ENCODE measurements at places on chromosomes 7 and 10.

DNA sequence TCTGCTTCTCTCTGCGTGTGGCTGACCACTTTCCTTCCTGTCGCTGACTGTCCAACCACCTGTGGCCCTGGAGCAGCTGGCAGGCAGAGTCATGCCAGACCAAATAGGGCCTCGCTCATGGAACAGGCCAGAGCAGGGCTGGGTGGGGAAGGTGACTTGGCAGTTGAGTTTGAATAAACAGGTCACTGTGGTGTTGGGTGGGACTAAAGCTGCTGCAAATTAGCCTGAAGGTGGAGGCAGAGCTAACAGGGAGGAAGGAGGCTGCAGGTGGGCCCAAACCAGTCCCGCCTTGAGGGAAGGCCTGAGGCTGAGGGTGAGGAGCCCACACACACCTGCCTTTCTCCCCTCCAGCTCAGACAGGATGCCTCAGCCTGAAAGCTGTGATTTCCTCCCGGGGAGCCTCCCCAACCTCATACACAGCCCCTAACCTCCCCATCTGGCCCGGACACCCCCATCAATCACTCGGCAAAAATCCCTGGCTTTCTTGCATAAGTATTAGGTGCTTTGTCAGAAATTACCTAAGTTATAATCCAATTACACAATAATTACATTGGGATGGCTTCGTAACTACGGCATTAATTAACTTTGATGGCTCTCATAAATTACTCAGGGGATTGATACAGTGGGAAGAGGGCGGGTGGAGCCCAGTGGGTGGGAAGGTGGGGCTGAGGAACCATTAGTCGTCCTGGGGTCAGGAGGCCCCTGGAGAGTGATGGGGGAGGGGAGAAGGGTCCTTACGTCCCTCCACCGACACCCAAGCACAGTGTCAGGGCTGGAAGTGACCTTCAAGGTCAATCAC is 97.7 kb upstream of the PCBD1 start:
- no peak for DNase-seq

GRCh38 chr10:125599194-125599593 is 83.8 kb downstream of the TEX36 start:
- DNase-seq = no peak

- DNase-seq = no peak
These were observed 1.3 kb downstream of the MIOS start for GRCh38 chr7:7567898-7568531.

GRCh38 chr7:106180721-106181120 is 68.6 kb upstream of the SYPL1 start:
- DNase-seq = no peak

GRCh38 chr10:127278001-127278400 is 81.6 kb upstream of the INSYN2A start:
- no peak for DNase-seq

DNA sequence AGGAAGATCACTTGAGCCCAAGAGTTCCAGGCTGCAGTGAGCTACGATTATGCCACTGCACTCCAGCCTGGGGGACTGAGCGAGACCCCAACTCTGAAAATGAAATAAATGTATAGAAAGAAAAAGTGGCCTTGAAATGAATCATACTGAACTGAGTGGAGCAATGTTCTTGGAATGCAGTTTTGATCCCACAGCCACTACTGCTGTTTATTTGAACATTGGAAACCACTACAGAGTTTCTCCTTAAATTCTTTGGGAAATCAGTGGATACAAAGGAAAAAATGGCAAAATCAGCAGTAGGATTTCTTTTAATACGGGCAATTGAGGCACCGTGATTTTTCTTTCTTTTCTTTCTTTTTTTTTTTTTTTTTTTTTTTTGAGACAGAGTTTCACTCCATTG is 637.4 kb downstream of the GALNT17 start:
- no peak for DNase-seq

DNA sequence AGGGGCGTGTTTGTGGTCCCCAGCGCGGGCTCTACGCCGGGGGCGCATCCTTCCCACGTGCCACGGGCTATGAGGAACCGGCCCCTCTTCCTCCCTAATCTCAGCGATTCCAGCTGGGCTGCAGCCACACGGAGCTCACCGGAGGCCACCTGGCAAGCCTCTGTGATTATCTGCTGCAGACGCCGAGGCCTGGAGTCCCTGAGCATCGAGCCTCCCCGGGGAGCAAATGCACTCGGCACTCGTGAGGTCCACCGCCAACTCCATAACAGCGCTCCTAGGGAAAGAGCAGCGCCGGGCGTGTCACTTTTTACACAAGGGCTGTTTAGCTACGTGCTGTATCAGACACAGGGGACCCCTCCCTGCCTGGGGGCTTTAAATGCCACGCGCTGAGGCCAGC is 101.2 kb downstream of the DYNC2I1 start:
- no peak for DNase-seq

DNA sequence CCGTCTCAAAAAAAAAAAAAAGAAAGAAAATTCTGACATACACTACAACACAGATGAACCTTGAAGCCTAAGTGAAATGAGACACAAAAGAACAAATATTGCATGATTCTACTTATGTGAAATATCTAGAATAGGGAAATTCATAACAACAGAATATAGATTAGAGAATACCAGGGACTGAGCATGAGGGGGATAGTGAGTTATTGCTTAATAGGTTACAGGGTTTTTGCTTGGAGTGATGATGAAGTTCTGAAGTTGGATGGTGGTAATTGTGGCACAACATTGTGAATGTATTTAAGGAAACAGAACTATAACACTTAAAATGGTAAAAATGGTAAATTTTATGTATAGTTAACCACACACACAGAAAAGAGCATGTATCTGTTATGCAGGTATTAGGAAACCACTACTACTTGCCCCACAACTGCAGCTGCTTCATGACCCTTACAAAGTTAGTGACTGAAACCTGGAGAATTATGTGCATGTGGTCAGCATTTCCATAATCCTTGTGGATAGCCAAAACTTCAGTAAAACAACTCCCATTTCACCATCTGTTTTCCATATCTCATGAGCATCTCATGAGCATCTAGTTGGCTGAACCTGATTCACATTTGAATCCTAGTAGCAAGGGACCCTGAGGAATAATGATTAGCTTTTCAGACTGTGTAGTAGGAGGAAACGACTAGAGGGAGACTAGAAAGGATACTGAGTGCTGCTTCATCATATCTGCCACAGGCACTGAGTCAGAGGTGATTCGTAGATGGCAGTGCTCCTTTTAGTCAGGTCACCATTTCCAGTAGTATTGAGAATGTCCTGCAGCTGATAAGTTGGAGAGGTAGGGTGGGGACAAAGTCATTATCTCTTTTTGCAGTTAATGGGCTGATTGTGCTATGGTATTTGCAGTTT is 26.3 kb downstream of the SAMD8 start:
- DNase-seq = no peak

GRCh38 chr7:30266686-30267085 is 17.7 kb upstream of the ZNRF2 start:
- no peak for DNase-seq

GRCh38 chr10:6602700-6603084 is 22.6 kb upstream of the PRKCQ start:
- DNase-seq = no peak

GRCh38 chr7:70459546-70459945 is 672.4 kb upstream of the GALNT17 start:
- no peak for DNase-seq

GRCh38 chr10:37763132-37763531 is 94.3 kb downstream of the ZNF248 start:
- no peak for DNase-seq

DNA sequence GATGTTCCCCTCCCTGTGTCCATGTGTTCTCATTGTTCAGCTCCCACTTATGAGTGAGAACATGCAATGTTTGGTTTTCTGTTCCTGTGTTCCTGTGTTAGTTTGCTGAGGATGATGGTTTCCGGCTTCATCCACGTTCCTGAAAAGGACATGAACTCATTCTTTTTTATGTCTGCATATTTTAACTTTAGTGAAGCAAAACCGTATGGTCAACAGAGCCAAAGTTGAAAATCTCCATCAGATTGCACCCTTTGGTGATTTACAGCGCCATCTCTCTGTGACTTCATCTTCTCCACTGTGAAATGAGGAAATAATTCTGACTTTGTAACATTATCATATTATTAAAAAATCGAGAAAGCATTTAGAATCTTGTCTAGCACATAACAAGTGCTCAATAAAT is 132.3 kb upstream of the PLXDC2 start:
- DNase-seq = no peak

GRCh38 chr7:20440472-20441105 is 109.9 kb downstream of the ITGB8 start:
- no peak for DNase-seq

DNA sequence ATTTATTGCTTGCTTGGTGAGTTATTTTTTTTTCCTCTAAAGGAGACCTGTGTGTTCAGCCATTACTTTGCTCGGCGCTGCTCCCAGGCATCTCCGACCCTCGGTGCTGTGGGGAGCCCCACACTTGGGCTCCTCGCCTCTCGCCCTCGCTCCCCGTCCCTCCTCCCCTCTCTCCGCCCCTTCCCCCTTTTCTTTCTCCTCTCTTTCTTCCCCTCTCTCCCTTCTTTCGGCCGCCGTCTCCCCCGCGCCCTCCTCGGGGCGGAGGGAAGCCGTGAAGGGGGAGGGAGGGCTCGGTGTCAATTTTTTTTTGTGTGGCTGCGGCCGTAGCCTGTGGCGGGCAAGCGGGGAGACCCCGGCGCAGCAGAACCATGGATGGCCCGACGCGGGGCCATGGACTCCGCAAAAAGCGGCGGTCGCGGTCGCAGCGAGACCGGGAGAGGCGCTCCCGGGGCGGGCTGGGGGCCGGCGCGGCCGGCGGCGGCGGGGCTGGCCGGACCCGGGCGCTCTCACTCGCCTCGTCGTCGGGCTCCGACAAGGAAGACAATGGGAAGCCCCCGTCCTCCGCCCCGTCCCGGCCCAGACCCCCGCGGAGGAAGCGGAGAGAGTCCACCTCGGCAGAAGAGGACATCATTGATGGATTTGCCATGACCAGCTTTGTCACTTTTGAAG is 1.1 kb downstream of the AUTS2 start:
- DNase-seq = no peak

DNA sequence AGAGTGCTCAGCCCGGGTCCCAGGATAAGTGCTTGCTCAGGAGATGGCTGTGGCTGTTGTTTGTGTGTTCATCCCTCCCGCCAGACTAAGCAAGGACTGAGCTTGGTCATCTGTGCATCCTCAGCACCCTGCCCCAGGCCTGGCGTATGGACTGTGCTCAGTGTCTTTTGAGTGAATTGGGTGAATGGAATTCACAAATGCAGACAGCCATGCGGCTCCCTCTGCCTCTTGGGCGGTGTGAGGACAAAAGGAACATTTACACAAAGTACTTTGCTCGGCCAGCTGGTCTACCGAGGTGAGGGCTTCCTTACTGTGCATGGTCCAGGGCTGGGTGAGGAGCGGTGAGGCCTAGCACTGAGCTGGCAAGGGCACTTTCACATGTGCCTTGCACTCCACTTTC is 120.2 kb downstream of the CDH23 start:
- DNase-seq = no peak

- no peak for DNase-seq
These were observed 24.9 kb upstream of the FAM3C start for GRCh38 chr7:121420976-121421375.

DNA sequence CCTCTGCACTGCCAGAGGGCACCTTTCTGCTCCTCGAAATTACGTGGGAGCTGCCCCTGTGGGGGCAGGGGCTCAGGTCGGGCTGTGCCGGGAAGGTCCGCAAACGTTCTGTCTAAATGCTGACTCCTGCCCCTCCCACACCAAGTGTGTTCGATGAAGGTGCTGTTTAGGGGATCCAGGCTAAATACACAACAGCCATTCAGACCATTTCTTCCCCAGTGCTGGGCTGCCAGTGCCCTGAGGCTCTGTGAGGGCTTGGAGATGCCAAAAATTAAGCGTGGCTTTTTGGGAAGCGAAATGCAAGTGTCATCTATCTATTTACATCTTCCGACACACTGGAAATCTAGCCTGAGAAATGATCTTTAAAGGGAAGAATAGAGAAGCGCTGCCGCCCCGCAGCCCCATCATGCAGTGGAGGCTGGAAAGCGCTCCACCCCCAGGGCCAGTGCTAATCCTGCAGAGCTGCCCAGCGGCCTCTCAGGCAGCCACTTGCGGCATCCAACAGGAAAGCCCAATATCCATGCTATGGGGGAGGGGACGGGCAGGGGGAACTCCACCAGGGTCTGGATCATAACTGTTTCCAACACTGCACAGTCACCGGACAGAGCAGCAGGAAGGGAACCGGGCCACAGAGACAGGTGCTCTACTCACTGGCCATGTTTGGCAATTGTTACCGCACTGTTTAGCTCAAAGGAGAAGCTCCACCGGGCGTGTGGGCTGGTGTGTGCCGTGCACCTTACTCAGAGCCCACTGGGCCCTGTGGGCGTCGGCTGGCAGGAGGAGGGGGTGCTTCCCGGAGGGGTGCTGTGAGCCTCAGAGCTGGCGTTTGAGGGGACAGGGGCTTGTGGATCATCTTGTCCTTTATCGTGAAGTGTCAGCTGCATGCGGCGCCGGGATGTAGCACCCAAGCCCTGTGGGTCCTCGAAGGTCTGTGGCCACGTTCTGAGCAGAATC is 205.5 kb downstream of the DNAJB6 start:
- no peak for DNase-seq

DNA sequence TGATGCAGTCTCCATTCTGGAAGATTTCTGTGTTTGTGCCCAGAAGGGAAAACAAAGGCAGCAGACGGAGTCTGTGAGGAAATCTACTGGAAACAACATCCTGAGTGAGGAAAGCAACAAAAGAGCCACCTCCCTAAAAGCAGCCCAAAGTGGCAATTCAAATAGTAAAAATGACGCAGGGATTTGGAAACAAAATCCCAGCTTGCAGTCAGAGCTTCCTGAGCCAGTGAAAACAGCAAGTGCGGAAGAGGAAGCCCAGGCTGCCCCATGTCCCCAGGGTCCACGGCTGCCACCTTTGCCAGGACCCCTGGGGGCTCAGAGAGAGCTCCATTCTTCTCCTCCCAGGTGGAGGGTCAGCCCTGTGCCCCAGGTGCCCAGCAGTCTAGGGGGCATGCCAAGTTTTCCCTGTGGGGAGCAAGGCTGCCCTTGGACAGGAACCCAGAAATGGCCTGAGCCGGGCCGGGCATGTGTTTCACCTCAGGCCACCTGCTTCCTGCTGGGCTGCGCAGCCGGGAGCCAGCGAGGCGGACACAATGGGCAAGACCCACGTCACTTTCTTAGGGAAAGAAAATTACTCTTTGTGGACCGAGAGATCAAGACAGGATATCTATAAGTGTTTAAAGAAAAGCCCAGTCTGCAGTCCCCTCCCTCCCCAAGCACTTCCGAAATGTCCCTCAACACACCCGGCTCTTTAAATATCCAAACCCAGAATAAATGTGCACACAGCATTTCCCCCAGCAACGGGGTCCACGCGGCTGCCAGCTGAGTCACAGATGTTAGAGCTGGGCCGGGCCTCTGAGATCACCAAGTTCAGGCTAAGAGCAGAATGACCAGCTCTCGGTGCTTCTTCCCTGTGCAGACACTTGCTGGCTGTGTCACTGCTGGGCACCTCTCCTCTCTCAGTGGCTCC is 231.1 kb downstream of the ARHGAP12 start:
- DNase-seq = no peak

Measured in activated gamma-delta T cell treated with anti-CD3 and anti-CD28 coated beads, Interleukin-2, amount 50 U/mL, for 16 hours (primary cell).